ENCODE measurements at places on chromosomes 11 and 22.

DNA sequence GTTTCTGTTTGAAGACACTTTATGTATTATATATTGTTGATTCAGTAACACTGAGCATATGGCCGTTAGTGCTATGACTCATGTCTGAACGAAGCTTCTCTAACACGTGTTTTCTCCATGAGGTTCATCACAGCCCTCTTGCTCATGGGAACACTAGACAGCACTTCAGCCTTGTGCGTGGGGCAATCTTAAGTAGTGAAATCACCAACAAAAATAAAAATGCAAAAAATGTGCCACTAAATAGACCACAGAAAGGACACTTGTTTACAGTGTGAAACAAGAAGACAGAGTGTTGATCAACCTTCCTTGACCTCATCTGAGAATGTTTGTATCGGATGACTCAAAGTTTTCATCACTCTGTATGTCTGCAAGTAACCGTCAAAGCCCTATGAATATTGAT lies 94.5 kb downstream of the FDX1 start:
- DNase-seq: no peak

GRCh38 chr22:27840436-27840835 lies 38.9 kb upstream of the MN1 start:
- DNase-seq: no peak

DNA sequence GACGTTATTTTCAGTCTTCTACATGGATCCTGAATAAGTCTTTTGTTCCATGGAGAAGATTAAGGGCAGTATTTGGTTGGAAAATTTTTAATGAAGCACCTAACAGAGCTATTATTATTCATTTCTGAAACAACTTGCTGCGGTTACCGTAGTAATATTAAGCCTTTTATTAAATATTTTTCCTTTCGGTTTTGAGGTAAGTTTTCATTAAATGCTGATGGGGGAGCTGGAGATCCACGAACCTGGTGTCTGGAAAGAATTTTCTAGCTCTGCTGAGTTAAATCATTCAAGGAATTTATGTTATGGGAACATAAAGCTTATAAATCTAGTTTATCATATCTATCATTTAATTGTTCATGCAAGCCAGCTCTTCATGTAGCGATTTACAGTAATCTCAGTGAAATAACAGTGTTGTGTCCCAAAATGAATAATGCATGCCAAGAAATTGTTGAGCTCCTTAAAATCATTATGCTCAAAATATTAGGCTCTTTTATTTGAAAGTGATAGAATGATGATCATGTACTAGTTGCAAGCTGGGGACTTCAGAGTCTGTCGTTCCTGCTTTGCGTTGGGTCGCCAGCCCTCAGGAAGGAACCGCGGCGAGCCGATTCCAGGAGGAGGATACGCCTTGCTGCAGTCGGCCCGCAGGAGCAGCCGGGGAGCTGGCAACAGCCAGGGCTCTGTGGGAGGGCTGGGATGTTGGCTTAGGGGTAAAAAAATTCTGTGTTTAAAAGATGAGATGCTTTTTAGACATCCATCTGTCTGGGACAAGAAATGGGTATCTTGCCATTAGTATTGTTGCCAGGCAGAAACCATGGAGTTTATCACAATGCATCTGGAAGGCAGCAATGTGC lies 83.1 kb downstream of the TBC1D22A start:
- no peak for DNase-seq

- DNase-seq: no peak
Observed at GRCh38 chr11:124886476-124886875, 11.2 kb downstream of the ROBO4 start.

DNA sequence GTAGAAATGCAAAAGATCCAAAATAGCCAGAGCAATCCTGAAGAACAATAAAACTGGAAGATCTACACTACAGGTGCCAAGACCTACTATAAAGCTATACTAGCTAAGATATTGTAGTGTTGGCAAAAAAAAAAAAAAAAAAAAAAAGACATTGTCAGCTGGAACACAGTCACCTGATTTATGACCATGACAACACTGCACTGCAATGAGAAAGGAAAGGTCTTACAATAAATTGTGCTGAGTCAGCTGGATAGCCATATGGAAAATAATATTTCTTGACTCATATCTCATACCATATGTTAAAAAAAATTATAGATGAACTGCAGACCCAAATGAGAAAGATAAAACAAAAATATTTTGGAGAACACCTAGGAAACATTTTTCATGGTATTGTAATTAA lies 3.1 kb upstream of the PANX3 start:
- DNase-seq: no peak

DNA sequence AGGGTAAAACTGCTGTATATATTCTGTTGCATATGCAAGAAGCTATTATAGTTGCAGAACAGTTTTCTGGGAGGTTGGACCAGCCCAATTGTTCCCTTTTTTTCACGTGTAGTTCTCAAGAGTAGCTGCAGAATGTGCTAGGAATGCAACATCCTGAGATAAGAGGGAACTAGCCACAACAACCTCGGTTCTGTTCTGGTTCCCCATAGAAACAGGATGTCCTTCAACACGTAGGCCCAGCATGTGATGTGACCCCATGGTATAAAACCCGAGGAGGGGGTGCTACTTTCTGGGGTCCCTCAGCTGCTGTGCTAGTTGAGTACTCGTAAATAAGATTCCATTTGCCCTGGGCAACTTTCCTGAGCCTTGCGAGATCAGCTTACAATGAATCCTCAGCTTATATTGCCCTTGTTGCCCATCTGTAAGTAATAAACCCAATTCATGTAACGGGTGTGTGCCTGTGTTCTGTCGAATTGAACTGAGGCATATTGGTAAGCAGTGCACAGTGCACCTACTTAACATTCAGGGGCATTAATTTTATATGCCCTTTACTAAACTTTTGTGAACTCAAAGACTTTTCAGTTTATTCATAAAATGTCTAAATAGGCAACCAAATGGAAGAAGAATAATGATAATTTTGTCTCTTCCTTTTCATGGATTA lies 23.0 kb upstream of the TRAF6 start:
- DNase-seq: no peak

- no peak for DNase-seq
Observed at GRCh38 chr11:98940913-98941312, 79.8 kb upstream of the CNTN5 start.

- DNase-seq: no peak
Observed at GRCh38 chr11:57626895-57627294, 22.8 kb downstream of the YPEL4 start.

DNA sequence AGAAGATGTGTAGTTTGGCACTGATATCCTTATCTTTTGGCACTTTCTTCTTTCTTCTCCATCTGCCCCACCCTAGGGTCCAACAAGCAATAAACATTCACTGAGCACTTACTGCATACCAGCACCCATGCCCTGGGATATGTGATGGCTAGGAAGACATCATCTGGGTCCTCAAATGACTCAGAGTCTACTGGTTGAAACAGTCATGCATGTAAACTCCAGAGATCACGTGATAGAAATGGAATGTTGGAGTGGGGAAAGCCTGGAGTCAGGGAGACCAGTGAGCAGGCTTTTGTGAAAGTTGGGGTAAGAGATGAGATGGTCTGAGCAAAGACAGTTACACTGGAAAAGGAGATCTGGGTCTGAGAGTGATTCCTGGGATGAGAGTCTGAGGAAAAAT lies 724.9 kb upstream of the TENM4 start:
- no peak for DNase-seq

- no peak for DNase-seq
Observed at GRCh38 chr11:88434333-88434976, 96.9 kb upstream of the CTSC start.

GRCh38 chr11:116833816-116834534 lies 3.4 kb downstream of the APOA1 start:
- no peak for DNase-seq

- no peak for DNase-seq
Observed at GRCh38 chr11:112884012-112884767, 77.0 kb upstream of the NCAM1 start.

DNA sequence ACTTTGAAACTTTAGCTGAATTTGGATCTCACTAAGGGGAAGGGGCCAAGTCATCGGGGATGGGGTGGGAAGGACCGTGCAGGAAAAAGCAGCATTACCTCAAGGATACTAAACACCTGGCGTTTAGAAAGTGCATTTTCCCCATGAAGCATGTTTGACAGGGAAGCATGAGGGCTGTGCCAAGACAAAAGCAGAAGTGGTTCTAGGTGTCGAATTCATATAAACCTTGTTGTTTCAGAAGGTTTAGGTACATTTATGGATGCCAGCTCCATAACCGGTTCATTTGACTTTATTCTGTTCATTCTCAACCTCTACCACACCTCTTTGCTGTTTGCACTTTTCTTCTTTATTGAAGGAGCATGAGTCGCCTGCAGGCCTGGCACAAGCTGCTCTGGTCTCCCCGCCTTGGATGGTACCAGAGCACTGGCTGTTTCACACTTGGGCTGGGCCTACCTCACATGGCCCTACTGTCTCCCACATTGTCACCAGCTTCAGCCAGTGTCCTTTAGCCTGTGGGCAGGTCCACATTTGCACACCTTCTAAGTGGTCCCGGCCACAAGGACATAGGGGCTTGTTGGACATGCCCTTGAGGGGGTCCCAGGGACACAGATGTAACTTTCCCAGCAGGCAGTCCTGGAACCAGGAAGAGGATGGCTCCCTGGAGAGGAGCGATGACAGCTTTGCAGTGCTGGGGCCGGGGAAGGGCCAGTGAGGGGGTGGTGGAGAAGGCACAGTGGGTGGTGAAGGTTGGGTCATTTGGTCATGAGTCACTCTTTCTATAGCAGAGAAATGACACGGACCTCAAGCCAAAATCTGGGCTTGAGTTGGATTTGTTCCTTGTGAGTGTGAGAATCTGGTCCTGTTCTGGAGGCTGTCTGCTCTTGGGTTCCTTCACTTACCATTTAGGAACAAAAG lies 3.2 kb upstream of the ST14 start:
- DNase-seq: no peak

DNA sequence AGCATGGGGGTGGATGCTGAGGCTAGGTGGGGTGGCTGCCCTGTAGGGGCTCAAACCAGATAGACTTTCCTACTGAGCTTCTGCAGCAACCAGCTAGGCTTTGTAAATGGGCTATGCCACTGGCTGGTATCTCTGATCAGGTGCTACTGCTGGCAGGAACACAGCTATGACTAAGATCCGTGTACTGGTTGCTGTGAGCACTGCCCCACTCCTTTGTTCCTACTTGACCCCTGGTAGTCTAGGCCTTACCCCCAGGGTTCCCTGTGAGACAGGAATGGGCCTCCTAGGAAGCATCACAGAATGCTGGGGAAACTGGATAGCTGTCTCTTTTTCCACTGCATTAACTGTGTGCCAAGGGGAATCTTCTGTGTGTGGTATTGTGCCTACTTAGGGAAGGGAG lies 58.4 kb upstream of the GAB2 start:
- no peak for DNase-seq

DNA sequence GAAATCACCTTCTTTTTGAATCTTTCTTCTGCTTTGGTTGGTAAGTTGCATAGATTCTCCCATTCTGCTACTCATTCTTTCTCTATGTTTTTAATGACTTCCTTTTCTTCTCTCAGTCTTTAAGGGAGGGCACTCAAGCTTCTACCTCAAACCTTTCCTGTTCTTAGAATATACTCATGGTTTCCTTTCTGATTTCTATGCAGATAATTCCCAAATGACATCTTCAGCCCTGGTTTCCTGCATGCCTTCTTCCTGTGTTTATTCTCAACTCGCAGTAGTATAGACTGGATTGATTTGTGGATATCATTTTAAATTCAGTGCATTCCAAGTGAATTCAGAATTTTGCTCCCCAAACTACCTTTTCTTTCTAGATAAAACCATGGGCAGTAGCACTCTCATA lies 803.6 kb downstream of the METTL15 start:
- DNase-seq: no peak

GRCh38 chr11:26649884-26650283 lies 72.0 kb downstream of the SLC5A12 start:
- no peak for DNase-seq

GRCh38 chr11:70478166-70478890 lies 80.0 kb downstream of the CTTN start:
- DNase-seq: no peak

DNA sequence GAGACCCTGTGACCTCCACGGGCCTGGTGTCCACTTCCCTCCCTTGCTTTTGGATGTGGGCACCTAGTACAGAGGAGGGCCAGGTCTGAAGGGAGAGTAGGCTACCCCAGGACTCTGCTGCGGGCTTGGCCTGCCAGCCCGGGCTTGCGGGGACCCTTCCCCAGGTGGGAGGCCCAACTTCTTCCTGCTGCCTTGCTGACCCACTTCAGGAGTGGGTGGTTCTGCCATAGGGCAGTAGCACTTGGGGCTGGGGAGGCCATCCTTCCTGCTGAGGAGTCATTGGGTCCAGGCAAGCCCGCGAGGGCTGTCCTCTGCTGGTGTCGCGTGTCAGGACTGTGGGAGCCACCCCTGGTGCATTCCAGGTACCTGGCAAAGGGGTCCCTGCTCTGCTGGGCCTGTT lies 1250.0 kb downstream of the BRD1 start:
- no peak for DNase-seq

DNA sequence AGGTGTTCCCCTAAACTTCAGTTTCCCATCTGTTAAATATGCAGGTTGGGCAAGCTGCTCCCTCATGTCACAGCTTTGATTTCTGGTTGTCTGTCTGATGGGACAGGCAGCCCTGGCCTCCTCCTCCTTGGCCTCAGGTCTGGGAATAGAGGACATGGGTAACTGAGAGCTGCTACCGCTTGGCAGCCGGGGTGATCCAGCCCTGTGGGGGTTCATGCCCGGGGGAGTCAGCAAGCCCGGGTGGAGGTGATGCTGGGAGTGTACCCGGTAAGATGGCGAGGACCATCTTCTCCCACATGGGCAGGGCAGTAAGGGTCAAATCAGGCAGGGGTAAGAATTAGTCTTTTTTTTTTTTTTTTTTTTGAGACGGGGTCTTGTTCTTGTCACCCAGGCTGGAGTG lies 845.0 kb downstream of the TBC1D22A start:
- DNase-seq: no peak

- no peak for DNase-seq
Observed at GRCh38 chr11:93072229-93072914, 102.9 kb downstream of the MTNR1B start.

DNA sequence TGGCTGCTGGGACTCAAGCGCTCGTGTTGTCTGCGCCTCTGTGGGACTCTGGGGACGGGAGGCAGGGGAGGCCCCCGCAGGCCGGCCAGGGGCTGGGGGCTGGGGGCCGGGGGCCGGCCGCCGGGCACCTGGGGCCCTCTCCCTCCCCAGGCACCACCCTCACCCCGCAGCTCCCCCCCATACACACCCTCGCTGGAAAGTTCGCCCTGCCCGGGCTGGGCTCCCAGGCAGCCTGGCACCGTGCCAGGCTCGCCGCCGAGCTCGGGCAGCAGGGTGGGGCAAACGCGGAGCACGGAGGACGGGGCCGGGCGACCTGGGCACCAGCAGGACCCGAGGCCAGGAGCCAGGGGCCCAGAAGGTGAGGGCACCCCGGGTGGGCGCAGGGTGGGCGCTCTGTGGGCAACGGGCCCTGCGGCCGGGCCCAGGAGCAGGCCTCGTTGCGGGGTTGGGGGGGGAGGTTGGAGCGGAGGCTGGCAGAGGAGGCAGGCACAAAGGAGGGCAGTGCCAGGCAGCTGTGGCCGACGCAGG lies 76.7 kb upstream of the WNT7B start:
- DNase-seq: peak; percentile 58

Data from CD8-positive, alpha-beta T cell (primary cell).